ENCODE measurements at places on chromosomes 5 and 9.

DNA sequence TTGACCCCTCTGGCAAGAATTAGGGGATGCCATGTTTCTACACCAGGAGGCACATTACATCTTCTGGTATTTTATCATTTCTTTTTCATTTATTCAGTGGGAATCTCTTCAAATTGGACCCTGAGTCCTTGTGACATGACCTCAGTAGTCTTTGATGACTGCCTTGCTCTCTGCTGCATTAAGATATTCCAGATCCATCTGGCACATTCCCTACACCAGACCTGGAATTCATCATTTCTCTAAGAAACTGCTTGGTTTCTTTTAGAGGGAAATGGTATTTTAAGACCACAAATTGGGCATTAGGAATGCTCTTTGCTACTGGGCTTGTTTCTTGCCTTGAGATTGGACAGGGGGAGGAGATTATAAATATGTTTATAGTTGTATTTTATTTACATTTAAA, 61.0 kb downstream of the GALNT10 start:
- DNase-seq, result no peak

- DNase-seq, result no peak
These were observed 13.2 kb downstream of the DNAJC25 start for GRCh38 chr9:111644195-111644772.

- DNase-seq, result peak; percentile 25
These were observed 272.0 kb downstream of the HSPA4 start for GRCh38 chr5:133323494-133324457.

GRCh38 chr5:6236858-6237481, 141.4 kb downstream of the MED10 start:
- no peak for DNase-seq

GRCh38 chr5:66222455-66222854, 78.4 kb downstream of the SREK1 start:
- DNase-seq, result peak; percentile 7

DNA sequence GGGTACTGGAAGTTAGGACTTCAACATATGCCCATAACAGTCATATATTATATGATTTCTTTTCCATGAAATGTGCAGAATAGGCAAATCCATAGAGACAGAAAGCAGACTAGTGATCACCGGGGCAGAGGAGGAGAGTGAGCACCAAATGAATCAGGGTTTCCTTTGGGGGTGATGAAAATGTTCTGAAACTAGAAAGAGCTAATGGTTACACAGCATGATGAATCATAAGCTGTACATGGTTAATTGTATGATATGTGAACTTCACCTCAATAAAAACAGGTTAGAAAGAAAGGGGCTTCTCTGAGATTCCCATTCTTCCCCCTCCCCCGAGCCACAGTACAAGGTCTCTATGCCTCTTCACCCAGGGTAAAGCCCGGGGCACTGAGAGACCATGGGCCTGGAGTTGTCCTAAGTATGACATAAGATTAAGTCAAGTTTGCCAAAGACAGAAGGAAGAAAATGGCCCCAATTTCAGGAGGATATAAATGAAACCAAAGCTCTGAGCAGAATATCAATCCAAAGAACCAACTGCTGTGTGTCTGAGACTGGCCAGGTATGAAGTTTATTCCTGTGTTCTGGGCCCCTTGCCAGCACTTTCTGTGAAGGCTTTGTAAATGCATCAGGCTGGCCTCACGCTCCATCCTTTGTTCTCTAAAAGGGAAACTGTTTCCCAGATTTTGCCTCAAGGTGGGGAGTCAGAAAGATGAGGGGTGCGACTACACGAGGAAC, 243.8 kb downstream of the CDK5RAP2 start:
- DNase-seq, result peak; percentile 84

DNA sequence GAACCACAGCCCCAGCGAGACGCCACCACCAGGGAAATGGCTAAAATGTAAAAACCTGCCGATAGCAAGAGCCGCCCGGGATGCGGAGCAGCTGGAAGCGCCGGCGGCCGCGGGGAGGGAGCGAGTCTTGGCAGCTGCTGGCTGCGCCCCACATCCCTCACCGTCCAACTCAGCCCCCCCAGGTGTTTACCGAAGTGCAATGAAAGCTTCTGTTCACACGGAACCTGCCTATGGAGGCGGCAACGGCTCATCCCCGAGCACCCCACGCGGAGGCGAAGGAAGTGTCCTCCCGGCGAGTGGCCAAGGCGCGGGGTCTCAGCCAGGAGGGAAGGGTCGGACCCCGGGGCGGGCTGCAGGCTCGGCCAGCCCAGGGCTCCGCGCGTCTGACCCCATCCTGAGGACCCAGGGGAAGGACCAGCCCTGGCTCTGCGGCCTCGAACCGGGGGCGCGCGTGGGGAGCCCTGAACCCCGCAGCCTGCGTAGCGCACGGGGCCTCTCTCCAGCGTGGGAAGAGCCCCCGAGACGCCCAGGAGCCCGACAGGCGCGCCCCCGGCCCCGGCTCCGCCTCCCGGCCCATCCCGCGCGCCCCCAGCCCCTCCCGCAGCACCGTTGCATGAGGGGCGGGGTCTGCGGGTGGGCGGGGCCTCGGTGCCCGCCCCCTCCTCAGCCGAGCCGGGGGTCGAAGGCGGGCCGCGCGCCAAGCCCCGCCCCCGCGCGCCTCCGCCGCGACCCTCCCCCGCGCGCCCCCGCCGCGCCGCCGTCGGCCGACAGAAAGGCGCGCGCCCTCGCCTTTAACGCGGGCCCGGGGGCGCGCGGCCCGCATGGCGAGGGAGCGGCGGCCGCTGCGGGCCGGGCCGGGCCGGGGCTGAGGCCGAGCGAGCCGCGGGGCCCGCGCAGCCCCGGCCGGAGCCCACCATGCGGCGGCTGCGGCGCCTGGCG, at the start of gene DIPK1B:
TSS of gene DIPK1B (plus strand) at position 822 of the 939 bp plus-strand sequence. CDS start at position 916, 94 bp downstream.
- peak; percentile 91 for DNase-seq

- DNase-seq, result no peak
These were observed 257.9 kb upstream of the ADRA1B start for GRCh38 chr5:159658266-159658925.

- no peak for DNase-seq
These were observed 49.9 kb downstream of the ADAMTS12 start for GRCh38 chr5:33841891-33842290.

DNA sequence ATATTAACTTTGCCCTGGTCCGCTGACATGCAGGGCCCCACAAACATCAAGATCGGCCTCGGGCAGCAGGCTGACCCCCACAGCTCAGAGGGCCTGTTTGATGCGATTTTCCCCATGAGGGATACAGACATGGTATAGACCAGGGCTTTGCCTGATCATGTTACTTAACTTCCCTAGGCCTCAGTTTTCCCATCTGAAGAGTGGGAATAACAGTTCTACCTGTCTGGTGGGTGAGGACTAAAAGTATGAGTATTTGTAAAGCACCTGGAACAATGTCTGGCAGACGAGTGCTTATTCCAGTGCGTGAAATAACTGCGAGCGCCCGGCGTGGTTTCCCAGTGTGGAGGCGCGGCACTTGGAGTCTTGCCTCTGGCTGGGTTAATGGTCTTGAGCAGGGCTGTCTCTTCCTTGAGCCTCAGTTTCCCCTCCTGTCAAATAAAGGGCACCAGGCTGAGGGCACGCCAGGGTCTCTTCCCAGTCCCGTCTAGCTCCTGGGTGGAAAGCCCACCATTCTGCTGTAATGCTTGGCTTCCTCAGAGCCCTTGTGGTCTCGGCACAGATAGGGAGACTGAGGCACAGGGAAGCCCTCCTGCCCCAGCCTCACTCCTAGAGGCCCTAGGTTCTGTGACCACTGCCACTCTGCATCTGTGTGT, 47.2 kb downstream of the ASS1 start:
- no peak for DNase-seq

- DNase-seq, result no peak
These were observed 220.6 kb upstream of the TRIM32 start for GRCh38 chr9:116466271-116467235.

DNA sequence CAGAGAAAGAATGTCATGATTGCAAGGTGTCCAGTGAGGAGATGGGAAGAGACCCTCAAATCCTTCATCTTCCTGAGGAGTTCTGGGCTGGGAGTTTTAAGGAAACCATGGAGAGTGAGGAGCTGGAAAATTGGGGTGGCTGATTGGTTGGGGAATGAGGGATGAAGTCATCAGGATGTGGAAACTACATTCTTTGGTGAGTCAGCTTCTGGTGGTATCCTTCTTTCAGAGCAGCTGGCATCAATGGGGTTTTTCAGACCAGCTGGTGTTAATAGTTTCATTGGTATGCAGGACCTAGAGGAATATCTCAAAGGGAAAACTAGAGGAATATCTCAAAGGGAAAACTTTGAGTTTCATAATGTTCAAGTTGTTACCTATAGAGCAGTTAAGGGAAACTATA, 45.2 kb downstream of the RNF180 start:
- no peak for DNase-seq

- peak; percentile 59 for DNase-seq
These were observed 10.8 kb upstream of the NUDT12 start for GRCh38 chr5:103573411-103573810.

DNA sequence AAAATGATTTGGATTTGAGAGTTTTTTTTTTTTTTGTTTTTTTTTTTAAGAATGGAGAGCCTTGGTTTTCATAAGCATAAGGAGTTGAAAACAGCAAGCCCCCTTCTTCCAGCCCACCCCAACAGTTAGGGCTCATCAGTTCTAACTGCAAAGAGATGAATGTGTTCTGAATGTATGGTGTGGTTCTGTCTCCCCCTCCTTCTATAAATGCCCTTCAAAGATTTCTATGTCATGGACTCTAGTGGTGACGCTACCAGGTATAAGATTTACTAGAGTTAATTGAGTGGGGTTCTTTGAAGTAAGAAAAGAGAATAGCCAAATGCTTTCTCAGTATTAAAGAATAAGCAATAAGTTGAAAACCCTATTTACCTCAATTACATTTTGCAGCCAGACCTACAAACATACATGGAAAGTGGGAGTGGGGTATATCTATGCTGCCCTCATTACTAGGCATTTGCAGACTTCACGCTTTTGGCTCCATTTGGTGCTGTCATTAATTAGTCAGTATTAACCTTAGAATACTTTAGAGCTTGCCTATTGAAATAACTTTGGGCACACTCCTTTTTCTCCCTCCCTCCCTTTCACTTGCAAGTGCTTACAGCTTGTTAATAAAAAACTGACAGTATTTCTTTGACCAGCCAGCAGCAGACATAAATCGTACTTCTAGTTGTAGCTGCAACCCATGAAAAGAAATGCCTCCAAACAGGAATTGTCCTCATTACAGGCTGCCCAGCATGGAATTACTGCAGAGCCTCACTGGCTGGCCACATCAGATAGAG, 667.2 kb upstream of the ZNF608 start:
- peak; percentile 62 for DNase-seq

DNA sequence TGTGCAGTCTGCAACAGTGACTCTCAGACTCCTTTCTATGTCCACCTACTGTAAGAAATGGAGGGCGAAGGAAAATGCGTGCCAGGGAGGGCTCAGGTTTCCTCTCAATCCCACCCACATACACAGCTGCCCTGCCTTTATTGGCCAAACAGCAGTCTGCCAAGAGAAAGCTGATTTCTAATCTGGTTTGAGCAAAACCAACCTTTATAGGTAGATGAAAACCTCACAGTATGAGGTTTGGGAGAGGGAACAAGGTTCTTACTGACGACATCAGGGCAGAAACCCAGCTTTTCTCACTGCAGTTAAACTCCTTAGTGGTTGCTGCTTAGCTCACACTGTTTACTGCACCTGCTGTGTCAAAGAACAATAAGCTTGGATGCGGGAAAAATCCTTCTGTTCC, 152.3 kb upstream of the KLF9 start:
- peak; percentile 12 for DNase-seq

DNA sequence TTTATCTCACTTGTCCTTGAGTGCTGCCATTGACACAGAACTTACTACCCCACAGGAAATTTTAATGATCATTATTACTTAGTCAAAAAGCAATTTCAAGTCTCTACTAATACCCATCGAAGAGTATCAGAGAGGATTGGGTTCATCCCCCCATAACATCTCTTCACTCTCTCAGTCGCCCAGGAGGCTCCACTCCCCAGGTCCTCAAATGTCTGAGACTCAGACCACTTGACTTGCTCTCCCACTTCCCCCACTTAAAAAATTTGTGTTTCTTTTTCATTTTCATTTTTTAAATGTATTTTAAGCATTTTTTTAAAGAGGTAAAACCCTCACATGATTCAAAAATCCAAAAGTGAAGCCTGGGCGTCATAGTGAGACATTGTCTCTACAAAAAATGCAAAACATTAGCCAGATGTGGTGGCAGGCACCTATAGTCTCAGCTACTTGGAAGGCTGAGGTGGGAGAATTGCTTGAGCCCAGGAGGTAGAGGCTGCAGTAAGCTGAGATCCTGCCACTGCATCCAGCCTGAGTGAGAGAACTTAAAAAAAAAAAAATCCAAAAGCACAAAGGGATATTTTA, 56.8 kb upstream of the TRAF1 start:
- no peak for DNase-seq

- DNase-seq, result peak; percentile 27
These were observed 289.4 kb upstream of the DAB2 start for GRCh38 chr5:39714036-39714698.

GRCh38 chr5:176985516-176985915, 21.1 kb downstream of the UIMC1 start:
- no peak for DNase-seq

- DNase-seq, result no peak
These were observed 60.9 kb downstream of the UBE2R2 start for GRCh38 chr9:33877727-33878489.

GRCh38 chr9:94922691-94923107, 196.2 kb downstream of the AOPEP start:
- peak; percentile 81 for DNase-seq

- no peak for DNase-seq
These were observed 21.8 kb downstream of the TNIP1 start for GRCh38 chr5:151058891-151059489.

DNA sequence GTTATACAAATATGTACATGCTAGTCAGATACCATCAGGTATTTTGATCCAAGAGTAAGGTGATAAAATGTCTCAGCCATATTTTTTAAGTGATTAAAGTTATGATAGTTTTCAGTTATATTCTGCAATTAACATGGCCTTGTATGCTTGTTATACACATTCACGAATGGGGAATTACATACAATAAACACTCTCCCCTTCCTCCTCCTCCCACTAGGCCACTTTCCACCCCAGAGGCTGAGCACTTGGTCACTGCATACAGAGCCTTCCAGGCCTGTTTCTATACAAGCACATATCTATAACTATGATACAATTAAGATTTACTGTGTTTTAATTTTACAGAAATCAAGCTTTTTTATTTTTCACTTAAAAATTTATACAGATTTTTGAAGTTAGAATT, 104.7 kb upstream of the PIK3R1 start:
- DNase-seq, result peak; percentile 48

DNA sequence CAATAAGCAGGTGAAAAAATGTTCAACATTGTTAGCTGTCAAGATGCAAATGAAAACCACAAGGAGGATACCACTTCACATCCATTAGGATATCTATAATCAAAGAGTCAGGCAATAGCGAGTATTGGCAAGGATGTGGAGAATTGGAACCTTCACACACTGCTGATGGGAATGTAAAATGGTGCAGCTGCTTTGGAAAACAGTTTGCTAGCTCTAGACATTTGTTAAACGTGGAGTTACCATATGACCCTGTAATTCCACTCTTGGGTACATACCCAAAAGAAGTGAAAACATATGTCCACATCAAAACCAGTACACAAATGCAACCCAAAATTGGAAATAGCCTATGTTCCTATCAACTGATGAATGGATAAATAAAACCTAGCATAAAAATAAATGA, 37.4 kb downstream of the SCAMP1 start:
- no peak for DNase-seq

All from NCI-H69 (cell line).